H9 (cell line): ENCODE measurements at places on chromosomes 7 and 10.
A peak's percentile ranks its signal among the peaks of the same experiment; 100 is the strongest.

DNA sequence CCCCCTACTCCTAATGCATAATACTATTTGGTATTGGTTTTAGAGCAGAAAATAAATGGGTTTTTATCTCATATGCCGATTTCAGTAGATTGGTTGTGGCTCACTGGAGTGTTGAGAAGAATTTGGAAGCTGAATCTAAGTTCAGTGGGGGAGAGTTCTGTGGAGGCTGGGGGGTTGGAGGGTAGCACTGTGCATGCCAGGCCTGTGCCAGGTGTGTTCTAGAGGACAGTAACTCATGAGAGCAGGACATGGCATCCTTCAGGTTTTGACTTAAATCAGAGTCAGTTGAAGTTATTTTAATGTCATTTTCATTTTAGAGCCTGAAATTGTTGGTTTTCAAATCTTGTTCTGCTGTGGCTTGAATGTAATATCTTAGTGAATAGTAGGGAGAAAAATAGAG is 79.5 kb downstream of the EEPD1 start:
- DNase-seq: no peak

DNA sequence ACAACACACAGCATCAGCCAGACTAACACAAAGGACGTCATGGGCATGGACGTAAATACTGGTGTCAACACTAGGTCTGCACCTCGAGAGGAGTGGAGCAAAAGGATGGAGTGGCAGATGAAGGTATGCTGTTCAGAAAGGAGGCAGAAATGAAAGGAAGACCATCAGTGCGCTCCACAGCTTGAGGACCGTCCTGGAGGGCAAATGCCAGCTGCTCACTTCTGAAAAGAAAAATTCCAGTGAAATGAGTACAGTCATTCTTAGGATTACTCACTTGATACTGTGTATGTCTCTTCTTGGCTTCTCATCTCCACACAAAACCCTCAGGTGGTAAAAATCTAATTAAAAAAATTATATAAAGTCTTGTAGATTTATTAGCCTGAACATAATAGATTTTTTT is 44.8 kb downstream of the EGFR start:
- no peak for DNase-seq

DNA sequence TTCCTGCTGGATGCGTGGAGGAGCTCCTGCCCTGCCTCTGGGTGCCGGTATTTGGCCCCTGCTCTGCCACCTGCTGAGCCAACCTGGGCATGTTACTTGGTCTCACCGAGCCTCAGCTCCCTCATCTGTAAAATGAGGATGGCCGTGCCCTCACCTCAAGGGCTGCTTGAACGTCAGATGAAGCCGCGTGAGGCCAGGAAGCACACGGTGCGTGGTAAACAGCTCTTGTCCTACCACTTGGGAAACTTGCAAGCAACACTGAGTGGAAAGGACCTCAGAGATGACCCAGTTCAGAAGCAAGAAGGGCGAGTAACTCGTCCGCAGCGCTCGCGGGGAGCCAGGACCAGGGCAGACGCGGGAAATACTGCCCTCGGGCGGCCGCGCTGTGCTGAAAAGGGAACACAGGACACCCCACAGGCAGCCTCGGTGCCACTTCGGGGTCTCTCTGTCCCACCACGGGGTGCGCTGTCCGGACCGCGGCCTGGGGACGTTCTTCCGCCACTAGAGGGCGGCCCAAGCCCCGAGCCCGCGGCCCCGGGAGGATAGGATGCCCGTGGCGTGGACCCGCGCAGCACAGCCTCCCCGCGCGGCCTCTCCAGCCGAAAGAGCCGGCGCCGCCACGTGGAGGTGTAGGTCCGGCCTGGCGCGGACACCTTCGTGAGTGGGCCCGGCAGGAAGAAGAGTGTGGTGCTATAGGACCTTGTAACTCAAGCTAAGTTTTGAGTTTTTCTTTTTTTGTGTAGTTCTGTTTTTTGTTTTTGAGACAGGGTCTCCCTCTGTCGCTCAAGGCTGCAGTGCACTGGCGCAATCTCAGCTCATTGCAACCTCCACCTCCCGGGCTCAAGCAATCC is 94.1 kb downstream of the PRKAG2 start:
- peak; percentile 88 for DNase-seq

- no peak for DNase-seq
Observed at GRCh38 chr10:62819141-62819920, 3.2 kb upstream of the EGR2 start.

DNA sequence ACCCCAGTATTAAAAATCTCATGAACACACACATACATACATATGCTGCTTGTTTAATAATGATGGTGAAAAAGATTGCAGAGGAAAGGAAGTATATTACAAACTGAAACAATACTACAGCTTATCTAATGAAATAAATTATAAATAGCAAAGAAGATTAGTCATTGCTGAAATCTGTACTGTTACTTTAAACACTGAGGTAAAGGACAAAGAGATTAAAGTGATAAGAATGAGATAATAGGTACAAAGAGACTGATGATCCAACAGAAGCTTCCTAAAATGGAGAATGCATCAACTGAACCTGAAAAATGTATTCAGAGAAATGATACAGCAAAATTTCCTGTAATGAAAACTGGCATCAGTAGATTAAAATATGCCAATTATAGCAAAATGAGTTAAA is 91.5 kb upstream of the KCND2 start:
- DNase-seq: no peak

- DNase-seq: peak; percentile 10
Observed at GRCh38 chr10:128080641-128081040, 45.6 kb downstream of the MKI67 start.

- no peak for DNase-seq
Observed at GRCh38 chr10:35415505-35415904, 79.2 kb downstream of the CCNY start.

GRCh38 chr10:74987339-74988053 is 124.0 kb upstream of the SAMD8 start:
- no peak for DNase-seq

DNA sequence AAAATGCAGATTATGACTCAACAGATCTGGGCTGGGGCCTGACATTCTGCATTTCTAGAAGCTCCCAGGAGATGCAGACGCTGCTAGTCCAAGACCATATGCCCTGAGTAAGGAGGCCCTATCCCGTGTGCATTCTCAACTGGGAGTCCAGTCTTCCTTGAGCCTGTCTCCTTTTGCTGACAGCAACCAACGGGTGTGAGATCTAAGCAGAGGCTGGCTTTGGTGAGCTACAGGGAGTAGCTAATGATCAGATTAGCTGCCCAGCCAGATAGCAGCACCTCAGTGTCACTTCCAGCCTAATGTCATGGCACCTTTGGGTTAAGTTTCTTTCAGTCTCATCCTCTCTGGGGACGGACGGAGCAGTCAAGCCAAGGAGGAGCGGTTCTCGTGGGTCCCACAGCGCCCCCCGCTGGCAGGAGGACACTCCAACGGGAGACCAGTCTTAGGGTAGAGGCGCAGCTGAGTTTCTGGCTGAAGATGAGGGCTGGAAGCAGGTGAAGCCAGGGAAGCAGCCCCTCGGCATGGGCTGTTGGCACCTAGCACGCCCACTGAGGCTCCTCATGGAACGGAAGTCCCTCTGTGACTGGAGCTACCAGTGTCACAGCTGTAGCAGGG is 154.0 kb downstream of the CCDC3 start:
- peak; percentile 88 for DNase-seq

GRCh38 chr10:115321360-115321759 is 228.2 kb downstream of the ATRNL1 start:
- no peak for DNase-seq

DNA sequence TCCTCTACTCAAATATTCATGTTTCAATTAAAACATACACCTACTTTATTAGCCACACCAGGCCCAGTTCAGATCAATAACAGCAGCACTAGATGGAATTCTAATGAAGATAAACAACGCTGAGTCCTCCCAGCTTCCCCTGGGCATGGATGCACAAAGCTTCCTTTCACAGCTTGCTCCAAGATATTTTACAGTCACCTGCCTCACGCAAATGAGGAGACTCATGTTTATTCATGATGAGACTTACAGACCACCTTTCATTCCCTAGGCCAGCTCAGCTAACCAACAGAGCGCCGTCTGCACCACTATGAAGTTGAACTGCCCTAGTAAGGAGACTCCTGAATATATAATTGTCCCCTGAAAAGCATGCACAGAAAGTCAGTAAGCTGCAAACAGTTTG is 283.0 kb upstream of the AOAH start:
- DNase-seq: no peak

DNA sequence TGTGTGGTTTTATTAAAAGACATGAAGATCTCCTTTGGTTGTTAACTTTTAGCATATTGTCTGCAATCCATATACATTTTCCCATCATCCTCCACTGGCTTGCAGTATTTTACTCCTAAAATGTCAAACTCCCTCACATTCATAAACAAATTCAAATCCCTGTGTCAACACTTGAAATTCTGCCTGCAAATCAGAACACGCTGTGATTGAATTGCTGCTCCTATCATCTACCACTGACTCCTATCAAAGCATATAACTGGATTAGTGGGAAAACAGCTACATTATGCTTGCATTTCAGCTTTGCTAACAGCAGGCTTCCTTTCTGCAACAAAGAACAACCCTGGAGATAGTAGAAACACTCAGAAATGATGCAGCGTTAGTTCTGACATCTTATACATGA is 281.8 kb upstream of the HGF start:
- no peak for DNase-seq

GRCh38 chr10:21624951-21625350 is 90.9 kb downstream of the MLLT10 start:
- DNase-seq: no peak

DNA sequence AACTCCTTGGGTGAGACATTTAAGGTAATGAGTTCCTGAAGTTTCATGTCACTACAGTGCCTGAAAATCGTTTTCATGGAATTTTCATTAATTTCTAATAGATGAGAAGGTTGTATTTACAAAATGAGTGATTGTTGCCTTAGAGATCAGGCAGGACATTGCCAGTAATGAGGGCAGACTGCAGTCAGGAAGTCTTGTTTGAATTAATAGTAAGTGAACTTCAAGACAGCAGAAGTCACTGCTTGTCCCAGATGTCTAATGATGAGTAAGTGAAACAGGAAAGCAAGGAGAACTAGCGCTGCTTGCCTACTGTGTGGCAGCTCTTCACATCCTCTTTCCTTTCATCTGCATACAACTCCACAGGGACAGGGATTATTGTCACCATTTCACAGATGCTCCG is 237.4 kb downstream of the BAMBI start:
- no peak for DNase-seq

DNA sequence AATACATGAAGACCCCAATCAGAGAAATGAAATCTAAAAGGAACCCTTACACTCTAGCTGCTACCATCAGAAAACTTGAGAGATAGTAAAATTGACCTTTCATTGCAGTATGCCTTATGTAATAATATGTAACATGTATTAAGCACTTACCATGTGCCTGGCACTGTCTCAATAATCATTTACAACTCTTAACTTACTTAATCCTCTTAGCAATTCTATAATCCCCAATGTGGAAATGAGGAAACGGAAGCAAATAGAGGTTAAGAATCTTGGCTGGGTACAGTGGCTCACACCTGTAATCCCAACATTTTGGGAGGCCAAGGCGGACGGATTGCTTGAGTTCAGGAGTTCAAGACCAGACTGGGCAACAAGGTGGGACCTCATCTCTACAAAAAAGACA is 29.8 kb upstream of the FHIP2A start:
- DNase-seq: no peak

GRCh38 chr7:79653136-79653631 is 199.7 kb upstream of the MAGI2 start:
- DNase-seq: no peak

DNA sequence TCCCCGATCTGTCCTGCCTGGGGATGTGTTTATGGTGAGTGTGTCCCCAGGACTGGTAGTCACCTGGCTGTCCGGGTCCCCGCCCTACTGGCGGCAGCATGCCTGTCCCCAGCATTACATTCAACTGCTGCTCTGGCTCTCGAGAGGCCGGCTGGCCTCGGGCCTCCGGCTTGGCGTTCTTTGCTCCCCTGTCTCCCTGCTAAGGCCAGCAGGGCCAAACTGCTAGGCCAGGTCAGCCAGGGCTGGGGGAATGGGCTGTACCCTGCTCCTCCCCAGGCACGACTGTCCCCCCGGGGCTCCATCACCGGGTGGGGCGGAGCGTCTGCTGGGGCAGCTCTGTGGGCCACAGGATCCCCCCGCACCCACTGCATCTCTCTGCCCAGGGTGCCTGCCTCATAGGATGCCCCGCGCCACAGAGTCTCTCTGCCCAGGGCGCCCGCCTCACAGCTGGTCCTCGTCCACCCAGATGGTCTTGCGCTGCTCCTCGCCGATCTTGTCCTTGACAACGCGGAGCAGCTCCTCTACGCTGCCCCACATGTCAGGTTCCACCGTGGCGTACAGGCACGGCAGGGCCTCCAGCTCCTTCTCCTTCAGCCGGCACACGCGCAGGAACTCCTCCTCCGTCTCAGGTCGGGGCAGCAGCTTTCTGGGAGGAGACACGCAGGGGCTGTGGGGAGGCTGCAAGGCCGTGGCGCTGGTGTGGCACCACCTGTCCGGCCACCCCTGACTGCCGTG is 62.3 kb upstream of the GNA12 start:
- DNase-seq: no peak

GRCh38 chr7:1724118-1724910 is 54.2 kb downstream of the ELFN1 start:
- no peak for DNase-seq

DNA sequence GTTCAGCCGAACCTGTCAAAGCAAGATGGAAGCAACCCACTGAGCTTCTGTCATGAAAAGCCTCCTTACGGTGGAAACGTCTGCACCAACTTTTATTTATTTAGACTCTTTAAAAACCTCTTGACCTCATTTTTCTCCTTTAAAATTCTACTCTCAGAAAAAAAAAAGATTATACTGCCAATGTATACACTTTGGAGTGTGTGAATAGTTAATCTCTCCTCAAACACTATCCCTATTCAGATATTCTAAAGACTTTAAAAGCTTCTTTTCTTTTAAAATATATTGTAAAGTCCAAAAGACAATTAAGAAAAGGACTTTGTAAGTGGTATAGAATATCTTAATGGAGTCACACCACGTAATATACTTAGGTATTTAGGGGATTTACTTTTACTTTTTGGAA is 335.2 kb upstream of the SEMA3D start:
- DNase-seq: no peak

- DNase-seq: no peak
Observed at GRCh38 chr7:151824373-151824933, 52.5 kb downstream of the PRKAG2 start.

DNA sequence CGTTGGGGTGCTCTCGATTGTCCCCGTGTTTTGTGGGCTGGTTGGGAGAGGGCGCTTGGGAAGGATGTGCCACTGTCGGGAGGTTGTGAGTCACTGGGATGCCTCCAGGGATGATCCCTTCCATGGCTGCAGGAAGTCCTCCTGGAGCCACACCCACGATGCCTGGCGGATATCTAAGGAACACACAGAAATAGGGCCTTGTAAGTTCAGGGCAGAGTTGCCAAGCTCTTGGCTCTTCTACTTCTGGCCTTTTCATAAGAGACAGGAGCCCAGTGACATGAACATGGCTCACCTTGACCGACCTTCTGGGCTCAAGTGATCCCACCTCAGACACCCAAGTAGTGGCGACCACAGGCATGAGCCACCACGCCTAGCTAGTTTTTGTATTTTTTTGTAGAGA is 47.6 kb downstream of the ZRANB1 start:
- no peak for DNase-seq

GRCh38 chr10:127129104-127129503 is 67.3 kb downstream of the INSYN2A start:
- no peak for DNase-seq
